Activated CD8-positive, alpha-beta T cell treated with anti-CD3 and anti-CD28 coated beads, Interleukin-2, amount 10 ng/mL, durations not matched to agents 7 days and 5 days (primary cell): ENCODE measurements at places on chromosomes 1 and 21.

- peak; percentile 20 for DNase-seq
Measured at GRCh38 chr1:212600980-212601379, 7.6 kb upstream of the ATF3 start.

- no peak for DNase-seq
Measured at GRCh38 chr1:32116531-32116930, 8.7 kb downstream of the KPNA6 start.

DNA sequence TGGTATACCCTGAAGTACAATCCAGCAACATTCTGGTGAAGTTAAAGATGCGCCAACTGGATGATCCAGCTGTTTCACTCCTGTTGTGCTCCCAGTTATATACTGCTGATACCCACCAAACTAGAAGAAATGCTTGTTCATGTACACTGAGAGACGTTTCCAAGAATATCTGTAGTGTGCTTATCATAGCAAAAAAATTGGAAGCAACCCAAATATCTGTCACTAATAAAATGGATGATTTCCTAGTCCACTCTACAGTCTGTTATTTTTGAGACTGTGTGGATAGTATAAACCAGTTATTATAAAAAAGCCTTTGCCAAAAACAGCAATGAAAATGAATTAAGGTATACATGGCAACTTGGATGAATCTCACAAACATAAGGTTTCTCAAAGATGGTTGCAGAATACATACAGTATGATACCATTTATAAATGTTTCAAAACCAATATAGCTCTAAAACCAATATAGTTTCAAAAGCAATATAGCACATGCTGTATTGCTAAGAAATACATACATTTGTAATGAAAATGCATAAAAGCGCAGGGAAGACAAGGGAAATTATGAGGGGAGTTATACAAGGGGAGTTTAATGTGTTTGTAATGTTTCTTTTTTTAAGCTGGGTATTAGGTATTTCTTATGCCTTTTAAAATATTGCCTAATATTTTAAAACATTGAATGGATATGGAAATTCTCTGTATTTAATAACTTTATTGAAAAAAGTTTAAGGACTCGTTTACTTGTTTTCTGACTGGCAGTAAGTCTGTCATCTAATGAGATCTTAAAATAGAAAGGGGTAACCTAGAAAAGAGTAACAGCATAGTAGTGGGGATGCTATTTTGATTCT, 36.5 kb downstream of the GPSM2 start:
- DNase-seq, result no peak

DNA sequence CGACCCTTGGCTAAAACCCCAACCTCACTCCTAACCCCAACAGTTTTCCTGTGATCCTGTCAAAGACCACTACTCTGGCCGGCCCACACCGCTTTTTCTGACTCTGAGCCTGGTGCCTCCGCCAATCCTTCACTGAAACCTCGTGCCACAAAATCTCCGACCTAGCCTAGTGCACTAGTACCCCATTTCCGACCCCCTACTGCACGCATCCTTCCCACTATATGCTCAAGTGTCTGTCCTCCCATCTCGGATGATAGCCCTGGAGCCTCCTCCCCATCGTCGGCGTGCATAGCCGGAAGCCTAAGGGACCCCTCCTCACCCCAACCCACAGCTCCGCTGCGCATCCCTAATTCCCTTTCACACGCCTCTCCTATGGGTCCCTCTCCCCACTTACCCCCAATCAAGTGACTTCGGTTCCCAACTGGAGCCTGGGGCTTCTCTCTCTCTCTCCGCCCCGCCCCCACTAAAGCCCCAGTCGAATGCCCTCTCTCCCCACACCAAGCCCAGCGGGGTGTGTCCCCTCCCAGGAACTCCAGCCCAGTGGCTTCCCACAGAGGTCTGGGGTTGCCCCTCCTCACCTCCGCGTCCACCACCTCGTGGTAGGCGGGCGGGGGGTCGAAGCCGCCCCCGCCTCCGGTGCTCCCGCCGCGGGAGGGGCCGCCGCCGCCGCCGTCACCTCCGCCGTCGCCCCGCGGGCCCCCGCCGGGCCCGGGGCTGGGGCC, 791 bp downstream of the USP24 start:
- peak; percentile 42 for DNase-seq

GRCh38 chr21:24276204-24276603, 1331.1 kb downstream of the MRPL39 start:
- no peak for DNase-seq

DNA sequence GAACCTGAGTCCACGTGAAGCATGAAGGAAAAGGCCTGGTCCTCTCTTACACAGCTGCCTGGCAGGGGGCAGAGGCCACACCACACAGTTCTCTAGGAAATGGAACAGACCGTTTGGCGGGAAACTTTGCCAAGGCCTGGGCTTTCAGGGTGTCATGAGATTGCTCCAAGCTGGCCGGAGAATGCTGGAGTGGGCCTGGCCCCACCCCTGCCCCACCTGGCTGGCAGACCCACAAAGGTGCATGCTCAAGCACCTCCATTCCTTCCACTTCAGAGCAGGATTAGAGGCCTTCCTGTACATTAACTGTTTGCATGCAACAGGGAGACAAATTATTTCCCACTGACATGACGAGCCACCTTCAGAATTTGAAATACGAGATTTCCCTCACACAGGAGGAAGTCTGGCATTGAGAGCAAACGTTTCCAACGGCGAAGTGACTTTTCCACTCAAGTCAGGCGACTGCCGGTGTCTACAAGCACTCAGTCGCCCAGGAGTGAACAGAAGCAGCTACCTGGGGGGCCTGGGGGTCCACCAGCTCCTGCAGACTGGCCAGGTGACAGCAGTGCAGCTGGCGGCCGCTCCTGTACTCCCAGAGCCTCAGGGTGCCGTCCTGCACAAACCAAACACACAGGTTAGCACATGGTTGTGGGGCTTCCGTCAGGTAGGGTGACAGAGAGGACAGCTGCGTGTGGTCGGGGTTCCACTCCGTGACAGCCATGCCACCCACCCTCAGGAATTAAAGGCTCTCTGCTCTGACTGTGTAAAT, 24.0 kb downstream of the WDR4 start:
- DNase-seq, result no peak

GRCh38 chr1:73097917-73098316, 815.6 kb upstream of the NEGR1 start:
- DNase-seq, result no peak

GRCh38 chr1:119209596-119210295, 69.3 kb upstream of the WARS2 start:
- DNase-seq, result no peak

GRCh38 chr1:9852410-9853248, 28.9 kb upstream of the CLSTN1 start:
- no peak for DNase-seq

DNA sequence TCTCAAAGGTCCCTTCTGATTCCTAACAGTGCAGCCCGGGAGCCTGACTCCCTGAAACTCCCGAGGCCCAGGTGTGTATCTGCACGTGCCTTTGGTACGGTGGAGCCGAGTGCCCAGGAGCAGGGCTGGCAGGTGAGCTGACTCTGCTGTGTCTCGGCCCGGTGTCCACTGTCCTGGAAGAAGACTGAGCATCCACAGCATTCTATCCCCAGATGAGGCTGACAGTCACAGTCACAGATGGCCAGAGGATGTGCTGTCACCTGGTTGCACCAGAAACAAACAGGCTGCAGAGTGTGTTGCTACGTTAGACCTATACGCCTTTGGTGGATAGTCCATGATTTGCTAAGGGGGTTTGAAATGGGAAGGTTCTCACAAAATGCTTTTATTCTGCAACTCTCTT, 9.8 kb downstream of the ETV3L start:
- DNase-seq, result no peak

DNA sequence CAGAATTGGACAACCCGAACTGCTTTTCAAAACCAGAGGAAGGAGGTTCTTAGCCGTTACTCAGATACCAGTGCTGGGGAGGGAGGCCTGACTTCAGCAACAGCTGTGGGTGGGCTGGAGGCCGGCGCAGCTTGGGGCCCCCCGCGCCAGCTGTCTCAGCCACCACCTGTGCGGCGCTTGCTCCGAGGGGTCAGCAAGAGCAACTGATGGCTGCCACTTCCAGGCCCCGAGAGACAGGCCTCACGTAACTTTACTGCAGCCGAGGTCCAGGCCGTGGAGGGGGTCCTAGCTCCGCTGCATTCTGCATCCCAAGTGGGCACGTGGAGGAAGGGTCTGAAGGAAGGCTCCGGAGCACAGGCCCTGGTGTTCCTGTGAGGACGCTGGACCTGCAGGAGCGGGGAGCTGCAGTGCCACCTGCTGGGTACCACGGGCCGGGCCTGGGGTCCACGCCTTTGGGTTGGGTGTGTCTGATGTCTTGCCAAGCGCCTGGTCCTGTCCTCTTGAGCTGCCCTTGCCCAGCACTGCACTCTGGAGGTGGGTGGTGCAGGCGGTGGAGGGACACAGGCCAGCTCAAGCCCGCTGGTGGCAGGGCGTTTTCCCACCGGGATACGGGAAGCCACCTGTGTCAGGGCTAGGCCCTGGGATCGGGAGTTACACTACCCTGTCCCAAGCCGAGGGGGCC, 9.8 kb downstream of the THAP3 start:
- DNase-seq, result peak; percentile 42

- no peak for DNase-seq
Measured at GRCh38 chr1:33537885-33538284, 65.4 kb downstream of the ZSCAN20 start.

DNA sequence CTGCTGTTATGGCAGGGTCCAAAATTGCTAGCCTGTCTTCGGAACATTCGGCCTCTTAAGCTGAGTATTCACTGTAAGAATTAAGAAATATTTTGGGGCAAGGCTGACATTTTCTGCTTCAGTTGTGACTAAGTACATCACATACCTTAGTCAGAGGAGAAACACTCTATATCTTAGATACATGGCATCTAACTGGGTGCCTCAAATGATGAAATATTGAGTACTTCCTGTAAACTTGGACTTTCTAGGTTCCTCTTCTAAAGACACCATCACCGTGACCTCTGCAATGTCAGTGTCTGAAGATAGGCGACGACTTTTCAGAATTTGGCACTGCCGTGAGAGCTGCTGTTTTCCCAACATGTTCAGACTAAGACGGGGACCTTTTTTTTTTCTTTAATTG, 65.6 kb downstream of the PCBP3 start:
- no peak for DNase-seq

DNA sequence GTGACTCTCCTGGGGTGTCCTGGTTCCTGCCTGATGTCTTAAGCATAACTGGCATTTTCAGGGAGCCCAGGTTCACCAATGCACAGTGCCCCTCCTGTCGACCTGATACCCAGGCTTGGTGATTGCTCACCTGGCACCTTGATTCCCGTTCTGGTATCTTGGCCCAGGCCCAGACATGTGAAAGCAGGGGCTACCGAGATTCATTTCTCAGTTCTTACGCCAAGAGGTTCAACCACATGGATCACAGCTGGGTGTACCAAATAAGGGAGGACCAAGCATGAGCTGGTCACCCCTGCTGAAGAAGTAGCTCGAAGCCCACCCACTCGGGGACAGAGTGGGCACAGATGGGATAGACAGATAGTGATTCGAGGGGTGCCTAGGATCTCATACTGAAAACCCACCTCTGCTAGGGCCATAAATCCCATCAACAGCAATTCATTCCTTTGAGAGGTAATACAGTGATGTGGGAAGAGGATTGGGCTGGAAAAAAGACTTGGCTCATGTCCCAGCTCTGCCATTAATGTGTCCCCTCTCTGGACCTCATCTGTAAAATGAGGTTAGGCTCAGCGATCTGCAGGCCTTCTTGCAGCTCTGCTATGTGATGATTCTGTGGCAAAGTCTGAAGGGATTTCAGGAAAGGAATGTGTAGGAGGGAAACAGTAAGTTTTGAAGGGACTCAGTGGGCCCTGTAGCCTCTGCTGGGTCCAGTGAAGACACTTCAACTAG, 2.7 kb downstream of the EPHX1 start:
- no peak for DNase-seq

GRCh38 chr1:147620543-147620942, 49.8 kb downstream of the ACP6 start:
- DNase-seq, result no peak

- DNase-seq, result no peak
Measured at GRCh38 chr1:214518361-214518760, 33.0 kb downstream of the PTPN14 start.

- peak; percentile 71 for DNase-seq
Measured at GRCh38 chr1:11654137-11654938, at the start of the genes FBXO2 and FBXO44. Gene FBXO2, minus strand, starts transcription at chr1:11654429. Its CDS starts 89 bp downstream, at chr1:11654340. Gene FBXO44, plus strand, starts transcription at chr1:11654877. Its CDS starts 959 bp downstream, at chr1:11655836.

GRCh38 chr1:161223805-161224694, 622 bp upstream of the APOA2 start:
- no peak for DNase-seq

DNA sequence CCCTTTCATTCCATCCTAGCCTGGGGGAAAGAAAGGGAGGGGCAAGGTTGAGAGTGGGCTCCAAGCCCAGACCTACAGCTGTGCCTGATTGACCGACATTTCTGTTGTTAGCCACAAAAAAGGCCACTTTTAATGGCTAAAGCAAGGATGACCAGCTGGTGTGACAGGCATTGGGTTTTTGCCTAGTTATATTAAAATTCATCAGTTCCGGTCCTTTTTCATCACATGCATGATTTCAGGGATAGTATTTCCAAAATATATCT, 192.3 kb downstream of the ZNF326 start:
- no peak for DNase-seq

DNA sequence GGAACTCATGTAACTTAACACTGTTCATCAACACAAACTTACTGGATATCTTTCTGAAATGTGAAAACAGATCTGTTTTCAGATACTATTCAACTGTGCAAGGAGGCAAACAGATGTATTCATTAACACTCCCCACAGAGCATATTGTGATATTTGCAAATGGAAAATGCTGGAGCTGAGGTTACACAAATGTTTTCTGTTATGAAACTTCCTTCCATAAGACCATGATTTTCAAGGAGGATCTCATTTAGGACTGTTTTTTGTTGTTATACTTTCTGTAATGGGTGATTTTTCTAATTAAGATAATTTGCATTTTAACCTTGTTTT, 56.1 kb downstream of the GABPA start:
- DNase-seq, result no peak

DNA sequence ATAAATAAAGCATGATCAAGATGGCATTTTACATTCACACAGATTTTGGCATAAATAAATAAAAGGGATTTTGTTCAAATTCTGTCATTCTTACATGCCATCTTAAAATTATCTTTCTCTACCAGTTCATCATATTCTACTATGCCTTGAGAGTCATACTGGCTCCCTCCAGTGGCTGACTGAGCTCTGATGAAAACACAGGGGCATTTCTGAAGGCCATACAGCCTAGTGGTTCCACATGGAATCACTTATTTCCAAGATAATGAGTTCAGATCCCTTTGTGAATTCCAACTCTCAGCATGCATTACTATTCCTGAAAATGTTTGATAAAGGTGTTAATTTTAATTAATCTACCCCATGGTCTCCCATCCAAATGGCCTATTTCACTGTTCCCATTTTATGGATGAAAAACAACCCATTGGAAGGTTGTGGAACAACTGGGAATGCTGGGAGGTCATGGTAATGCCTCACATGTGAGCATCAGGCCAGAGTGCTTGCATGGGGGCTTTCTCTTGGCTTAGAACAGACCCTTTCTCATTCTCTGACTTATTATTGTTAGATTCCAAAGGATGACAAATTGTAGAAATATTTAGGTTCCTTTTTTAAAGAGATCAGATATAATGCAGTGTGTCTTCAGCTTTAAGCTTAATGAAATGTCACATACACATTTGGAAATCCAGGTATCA, 622.4 kb upstream of the PKN2 start:
- peak; percentile 21 for DNase-seq

- DNase-seq, result no peak
Measured at GRCh38 chr1:201737352-201738060, 91.5 kb upstream of the IPO9 start.

GRCh38 chr21:34221331-34222030, 142.3 kb upstream of the KCNE2 start:
- no peak for DNase-seq

- no peak for DNase-seq
Measured at GRCh38 chr1:4616831-4617465, 37.5 kb upstream of the AJAP1 start.
